Activated T-helper 1 cell treated with anti-CD3 and anti-CD28 coated beads, Interleukin-12 subunit alpha, Interleukin-12 subunit beta, Interleukin-2, Interleukin-4 antibody, amounts not matched to agents 30 ng/mL and 10 ng/mL and 1 ng/mL, durations not matched to agents 14 hours and 24 hours and 36 hours (primary cell): ENCODE measurements at places on chromosomes 11 and 22.

DNA sequence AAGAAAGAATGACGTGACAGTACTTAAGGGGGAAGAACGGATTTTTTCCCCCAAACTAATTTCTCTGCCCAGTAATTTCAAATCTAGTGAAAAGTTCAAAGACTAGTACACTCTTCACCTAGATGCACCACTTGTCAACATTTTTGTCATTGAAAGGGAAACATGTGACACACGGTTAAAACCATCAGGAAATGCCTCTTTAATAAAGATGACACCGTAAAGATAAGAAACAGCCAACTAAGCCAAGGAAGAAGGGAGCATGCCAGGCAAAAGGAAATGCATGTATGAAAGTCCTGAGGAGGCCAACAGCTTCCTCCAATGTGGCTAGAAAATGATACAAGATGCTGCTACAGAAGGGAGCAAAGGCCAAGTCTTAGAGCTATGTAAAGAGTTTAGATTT is 49.4 kb downstream of the RSF1 start:
- DNase-seq: no peak

- DNase-seq: no peak
These were observed 156.5 kb downstream of the RRAS2 start for GRCh38 chr11:14202251-14203196.

- DNase-seq: no peak
These were observed 310.2 kb downstream of the TBC1D22A start for GRCh38 chr22:47072642-47072967.

DNA sequence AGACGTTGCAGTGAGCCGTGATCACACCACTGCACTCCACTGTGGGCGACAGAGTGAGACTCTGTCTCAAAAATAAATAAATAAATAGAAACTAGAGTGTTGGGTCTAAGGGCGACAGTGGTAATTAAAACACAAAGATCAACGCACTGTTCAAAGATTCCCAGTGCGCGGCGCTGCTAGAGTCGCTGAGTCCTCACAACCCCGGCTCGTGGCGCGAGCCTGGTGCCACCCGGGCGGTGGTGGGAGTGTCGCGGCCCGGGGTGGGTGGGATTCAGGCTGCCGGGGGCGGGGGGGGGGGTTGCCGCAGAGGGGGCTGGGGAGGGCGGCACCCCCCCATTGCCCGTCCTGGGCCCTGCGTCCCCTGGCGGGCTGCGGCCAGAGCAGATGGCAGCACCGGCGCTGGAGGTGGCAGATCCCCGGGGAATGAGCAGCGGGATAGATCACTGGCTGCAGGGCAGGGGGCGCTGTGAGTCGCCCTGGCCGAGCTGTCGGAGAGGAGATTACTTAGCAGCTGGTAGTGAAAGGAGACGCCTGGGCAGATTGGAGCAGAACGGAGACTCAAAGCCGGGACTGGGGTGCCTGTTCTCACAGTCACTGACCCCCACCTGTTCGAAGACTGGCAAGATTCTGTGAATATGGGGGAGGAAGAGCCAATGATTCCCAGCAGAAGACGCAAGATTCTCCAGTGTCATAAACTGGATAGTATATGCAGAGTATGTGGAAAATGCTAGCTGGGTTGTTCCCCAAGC is 30.2 kb upstream of the APOBEC3A start:
- DNase-seq: peak; percentile 35

DNA sequence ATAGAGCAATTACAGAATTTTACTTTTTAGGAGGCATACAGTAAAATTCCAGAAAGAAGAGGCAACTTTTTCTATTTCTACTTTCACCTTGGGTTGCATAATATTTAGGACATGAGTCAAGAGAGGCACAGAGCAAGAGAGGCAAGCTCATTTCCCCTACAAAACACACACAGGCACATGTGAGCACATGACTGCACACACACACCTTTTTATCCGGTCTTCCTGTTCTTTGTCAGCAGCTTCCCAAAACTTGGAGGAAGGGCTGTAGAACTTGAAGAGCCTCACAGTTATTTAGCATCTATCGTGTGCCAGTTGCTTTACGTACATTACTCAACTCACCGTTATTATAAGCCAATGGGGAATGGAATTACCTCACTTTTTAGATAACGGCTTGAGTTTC is 37.8 kb upstream of the CCDC179 start:
- no peak for DNase-seq

GRCh38 chr11:12756867-12757266 is 82.6 kb downstream of the TEAD1 start:
- DNase-seq: no peak

GRCh38 chr22:43542681-43543521 is 131.1 kb downstream of the MPPED1 start:
- no peak for DNase-seq

DNA sequence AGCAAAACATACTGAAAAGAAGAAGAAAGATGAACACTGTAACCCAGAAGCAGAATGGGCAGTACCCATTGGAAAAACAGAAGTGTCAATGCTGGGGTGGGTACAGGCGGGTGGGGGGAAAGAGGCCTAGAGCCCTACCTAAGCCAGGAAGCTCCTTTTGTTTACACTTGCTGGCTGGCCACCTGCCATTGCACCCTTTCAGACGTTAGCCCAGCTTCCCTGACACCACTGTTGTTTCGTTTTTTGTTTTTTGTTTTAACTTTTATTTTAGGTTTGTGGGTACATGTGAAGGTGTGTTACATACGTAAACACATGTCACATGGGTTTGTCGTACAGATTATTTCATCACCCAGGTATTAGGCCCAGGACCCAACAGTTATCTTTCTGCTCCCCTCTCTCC is 55.4 kb downstream of the PLEKHA7 start:
- no peak for DNase-seq

- no peak for DNase-seq
These were observed 21.6 kb downstream of the LMO1 start for GRCh38 chr11:8242118-8242475.

- no peak for DNase-seq
These were observed 565.2 kb downstream of the BUD13 start for GRCh38 chr11:116207421-116208141.

DNA sequence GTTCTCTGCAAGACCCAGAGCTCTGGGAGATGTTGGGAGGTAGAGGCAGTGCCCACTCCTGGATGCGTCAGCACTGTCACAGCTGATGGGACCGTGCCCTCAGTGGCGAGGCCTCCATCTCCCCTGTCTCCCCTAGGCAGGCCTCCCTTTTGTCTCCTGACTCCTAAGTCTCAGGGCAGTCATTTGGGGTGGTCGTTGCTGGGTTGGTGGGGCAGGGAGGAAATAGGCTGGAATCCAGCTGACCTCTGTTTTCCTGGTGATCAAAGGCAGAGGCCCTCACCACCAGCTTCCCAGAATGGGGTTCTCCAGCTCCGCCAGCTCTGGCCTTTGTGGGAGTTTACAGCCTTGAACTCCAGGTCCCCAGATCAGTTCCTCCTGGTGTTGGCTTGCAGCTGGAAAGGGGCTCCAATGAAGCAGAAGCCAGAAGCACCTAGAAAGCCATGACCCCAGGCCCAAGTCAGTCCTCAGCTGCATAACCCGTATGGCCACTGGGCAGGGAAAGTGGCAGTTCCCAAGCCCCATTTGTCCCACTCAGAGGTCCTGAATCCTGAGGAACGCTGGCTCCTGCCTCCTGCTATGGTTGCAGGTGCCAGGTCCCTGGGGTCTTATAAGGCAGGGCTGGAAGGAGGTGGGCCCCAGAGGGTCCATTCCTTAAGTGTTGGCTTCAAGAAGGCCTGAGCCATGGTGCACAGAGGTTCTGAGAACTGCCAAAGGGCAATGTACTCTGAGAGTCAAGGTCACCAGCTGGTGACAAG is 7.3 kb upstream of the FXYD2 start:
- DNase-seq: no peak

DNA sequence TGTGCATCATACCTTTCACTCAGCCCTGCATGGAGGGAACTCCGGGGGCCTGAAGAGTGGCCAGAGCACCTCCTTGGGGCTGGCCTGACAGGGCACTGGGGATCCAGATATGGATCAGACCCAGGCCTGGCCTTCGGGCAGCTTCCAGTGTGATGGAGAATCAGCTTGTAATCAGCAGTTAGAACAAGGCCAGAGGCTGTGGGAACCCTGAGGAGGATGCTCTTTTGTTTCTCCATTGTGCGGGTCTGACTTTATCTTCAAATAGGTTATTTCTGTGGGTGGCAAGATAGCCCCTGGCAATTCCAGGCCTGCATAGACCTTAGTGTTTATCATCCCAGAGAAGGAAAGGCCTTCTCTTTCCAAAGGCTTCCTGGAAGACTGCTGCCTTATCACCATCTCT is 12.3 kb downstream of the DGAT2 start:
- no peak for DNase-seq

GRCh38 chr11:10453261-10453660 is 1.8 kb upstream of the AMPD3 start:
- no peak for DNase-seq

DNA sequence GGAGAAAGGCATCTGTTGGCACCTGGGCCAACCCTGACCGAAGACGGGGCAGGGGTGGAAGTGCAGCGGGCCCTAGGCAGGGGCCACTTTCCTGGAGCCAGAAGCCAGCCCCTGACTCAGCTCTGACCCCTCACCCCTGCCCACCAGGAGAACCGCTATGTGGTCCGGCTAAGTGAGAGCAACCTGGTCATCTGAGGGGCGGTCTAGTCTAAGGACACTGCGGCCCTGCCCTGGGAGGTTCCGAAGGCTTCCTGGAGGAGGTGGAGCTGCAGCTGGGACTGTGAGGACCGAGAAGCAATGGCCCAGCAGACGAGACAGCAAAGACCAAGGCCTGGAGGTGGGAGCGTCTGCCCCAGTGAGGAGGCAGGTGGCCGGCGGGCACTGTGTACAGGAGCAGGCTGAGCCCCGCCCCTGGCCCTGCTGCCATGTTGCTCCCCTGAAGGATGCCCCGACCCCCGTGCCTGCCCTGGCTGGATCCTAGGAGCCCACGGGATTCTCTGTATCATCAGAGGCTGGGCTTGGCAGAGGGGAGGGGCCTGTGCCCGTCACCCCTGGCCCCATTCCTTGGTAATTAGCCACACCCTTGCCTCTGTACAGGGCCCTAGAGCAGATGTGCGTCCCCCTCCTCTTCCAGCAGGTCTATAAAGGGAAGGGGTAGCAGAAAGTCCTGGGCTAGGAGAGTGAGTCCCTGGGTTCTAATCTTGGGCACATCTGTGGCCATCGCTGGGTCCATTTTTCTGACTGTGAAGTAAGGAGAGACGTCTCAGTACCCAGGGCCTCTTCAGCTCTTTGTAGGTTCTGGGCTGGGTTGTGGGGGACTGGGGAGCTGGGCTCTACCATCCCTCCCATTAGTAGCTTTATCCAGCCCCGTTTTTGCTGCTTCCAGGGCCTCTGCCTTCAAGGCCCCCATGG is 19.4 kb downstream of the RELT start:
- DNase-seq: no peak

- DNase-seq: no peak
These were observed 45.2 kb downstream of the SYN3 start for GRCh38 chr22:33012833-33013450.

- DNase-seq: no peak
These were observed 8.9 kb downstream of the RIBC2 start for GRCh38 chr22:45422237-45422983.

DNA sequence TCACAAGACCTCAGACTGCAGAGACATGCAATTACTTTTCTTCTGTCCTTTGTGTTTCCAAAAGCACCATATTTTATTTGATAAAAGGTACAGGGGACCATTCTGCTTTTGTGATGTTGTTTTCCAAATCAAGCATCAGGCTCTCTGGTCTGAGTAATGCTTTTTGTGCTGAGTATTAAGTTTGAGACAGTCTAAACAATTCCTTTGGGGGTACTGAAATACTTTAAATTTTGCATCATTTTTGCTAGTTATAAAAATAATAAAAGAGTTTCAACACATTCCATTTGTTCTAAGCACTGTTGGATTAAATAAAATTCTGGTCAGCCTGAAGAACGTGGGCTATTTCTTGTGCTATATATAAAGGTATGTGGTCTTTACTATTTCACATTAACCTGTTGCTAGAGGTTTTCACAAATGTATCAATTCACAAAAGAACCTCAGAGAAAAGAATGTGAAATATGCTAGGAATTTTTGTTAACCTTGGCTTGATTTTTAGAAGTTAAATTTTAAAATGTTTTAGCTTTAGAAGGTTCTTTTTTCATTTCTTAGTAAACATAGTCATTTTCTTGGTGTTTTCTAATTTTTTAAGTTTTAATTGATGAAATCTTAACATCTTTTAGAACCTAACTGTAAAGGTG is 61.6 kb downstream of the C22orf31 start:
- DNase-seq: no peak

DNA sequence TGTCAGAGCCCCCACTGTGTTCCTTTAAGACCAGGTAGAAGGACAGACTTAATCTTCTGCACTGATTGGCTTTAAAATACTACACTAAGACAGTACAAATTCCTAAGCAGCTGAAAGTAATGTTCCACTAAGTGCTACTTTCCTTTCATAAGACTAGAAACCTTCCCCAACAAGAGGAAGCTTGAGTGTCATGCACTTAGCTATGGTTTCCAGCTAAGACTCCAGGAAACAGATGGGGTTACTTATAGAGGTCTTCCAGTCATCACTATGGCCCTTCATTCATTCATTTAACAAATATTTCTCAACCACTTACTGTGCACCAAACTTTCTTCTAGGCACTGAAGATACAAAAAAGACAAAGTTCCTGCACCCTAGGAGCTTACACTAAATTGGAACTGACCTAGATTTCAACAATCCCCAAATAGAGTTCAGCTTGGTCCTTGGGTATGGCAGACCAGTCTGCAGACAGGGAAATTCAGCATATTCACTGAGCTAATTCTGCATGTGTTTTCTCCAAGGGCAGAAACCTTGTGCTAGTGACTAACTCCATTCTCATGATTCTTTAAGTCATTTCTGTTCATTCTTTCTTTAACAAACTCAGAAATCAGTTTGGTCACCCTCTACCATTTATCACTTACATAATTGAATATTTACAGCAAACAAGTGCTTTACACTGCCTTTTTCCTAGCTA is 178.4 kb upstream of the MTNR1B start:
- DNase-seq: no peak

DNA sequence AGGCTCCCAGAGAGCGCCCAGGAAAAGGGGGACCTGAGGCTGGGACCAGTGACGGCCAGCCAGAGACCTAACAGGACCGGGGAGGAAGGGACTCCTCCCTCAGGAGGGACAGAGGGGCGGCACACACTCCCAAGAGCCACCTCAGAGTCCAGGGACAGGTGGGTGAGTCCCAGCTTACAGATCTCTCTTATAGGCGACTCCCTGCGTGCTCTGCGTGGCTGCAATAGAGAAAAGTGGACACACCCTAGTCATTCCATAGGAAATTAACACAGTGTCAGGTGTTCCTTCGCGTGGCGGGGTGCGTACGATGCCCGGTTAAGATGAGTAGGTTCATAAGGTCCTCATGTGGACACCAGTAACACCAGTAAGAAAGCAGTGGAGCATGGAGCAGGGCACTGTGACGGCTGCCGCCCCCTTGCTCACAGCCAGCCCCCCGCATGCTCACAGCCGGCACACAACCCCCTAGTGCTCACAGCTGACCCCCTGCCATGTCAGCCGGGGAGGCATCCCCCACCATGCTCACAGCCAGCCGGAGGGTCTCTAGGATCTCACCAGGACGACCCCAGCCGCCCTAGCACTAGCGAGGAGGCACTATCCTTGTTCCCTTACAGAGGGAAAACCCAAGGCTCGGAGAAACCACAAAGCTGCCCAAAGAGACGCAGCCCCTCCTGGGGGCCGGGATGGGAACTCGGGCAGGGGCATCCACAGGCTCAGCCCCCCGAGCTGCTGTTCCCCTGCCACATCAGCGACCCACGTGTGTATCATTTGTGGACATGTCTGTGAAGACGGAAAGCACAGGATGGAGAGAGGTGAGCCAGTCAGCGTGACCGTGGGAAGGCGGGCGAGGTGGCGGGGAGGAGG is 426.8 kb downstream of the TBC1D22A start:
- no peak for DNase-seq
